ENCODE measurements at places on chromosomes 7 and 10. TPM values are rescaled to one million over a fixed set of nuclear protein-coding genes. Genes with fewer than 3 reads are reported as not detected.

The CDNF gene
- total RNA-seq = 0.24 TPM

The GNAT3 gene
- not detected for total RNA-seq

The SGCE gene
- total RNA-seq = 113 TPM

The GPR26 gene
- not detected for total RNA-seq

The TBL2 gene
- 95.7 TPM for total RNA-seq

The NXPH1 gene
- total RNA-seq = not detected

The DPYSL4 gene
- 6.1 TPM for total RNA-seq

The LYZL2 gene
- total RNA-seq = not detected

The KNDC1 gene
- 0.49 TPM for total RNA-seq

The CFAP46 gene
- 0.49 TPM for total RNA-seq

The EGFR gene
- 63.6 TPM for total RNA-seq
